ENCODE measurements at places on chromosomes 1 and 21.

DNA sequence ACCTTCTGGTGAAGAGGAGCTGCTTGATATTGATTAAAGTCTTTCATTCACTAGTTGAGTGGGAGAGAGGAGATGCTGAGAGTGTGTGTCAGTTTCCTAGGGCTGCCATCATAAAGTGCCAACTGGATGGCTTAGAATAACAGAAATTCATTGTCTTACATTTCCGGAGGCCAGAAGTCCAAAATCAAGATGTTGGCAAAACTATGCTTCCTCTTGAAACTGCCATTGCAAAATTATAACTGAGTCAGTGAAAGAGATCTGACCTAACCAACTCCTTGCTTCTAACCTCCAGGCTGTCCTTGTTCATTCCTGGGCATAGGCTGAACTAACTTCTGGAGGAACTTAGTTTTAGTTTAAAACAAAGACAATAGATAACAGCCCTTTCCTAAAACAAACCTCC, 47.1 kb downstream of the PTGS2 start:
- DNase-seq: no peak

GRCh38 chr1:244207935-244208244, 156.8 kb downstream of the ZBTB18 start:
- DNase-seq: no peak

DNA sequence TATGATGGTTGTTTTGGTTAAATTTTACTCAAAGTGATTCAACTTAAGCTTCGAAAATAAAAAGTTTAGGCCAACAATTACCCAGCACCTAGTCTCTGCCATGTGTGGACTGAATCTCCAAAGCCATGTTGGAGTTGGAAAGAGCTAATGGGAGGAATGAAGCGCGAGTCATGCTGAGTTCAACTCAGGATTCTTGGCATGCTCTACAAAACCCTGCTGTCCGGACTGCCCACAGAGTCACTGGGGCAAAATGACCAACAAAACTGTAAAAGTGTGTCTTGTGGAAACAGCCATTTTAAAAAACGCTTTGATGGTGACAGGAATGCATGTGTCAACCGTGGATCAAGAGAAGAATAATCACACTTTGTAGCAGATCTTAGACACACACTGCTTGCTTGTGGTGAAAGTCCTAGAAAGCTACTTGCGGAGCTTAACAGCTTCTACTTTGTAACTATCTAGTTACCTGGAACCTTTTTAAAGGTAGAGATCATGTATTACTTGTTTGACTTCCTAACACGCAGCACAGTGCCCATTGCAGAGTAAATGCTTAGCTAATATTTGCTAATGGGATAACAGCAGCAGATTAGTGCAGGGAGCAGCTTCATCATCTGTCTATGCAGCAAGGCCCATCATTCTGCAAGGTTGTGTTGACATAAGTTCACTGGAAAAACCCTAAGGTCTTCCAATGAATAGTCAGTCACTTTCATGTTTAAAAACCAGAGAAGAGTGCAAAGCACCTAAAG, 7.0 kb upstream of the GBP6 start:
- no peak for DNase-seq

DNA sequence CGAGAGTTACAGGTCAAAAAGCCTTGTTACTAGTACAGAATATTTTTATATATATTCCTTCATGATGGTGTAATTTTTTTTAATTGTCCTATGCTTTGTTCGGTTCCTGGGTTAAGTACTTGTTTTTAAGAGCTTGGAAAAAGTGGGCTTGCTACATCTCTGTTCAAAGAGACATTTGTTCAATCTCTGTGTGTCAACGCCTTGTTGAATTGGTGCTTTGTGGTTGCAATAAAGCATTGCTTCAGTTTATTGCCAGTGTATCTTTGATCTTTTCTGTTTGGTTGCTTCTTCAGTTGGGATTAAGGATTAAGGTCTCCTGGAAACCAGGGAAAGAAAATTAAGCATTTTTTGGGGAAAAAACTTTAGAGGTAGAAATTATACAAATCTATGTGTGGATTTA, 47.7 kb upstream of the DNASE2B start:
- DNase-seq: no peak

DNA sequence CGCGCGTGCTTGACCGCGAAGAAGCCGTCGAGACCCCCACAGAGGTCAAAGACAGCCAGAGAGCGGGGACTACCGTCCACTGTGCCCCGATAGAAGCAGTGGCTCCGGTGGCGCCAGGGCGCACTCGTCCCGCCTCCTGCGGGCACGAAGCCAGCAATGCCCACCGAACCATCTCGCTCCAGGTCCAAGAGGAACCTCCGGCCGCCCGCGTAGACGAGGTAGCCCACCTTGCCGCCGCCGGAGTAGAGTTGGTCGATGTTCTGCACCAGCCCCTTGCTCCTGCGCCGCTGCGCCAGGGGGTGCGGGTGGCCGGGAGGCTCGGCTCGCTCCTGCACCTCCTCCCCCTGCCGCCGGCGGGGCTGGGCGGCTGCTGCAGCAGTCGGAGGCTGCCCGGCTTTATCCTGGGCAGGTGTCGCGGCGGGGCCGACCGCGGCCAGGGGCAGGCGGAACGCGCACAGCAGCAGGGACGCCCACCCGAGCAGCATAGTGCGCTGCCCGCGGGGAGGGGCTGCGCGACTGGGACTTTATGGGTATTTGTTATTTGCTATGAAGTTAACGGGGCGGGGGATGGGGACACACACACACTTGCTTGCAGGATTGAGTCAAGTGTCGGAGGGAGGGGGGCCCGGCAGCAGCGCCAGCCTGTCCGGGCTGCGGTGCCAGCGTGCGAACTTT, 844 bp downstream of the ADAMTS5 start:
- no peak for DNase-seq

- no peak for DNase-seq
These were observed 882.9 kb upstream of the B3GALT2 start for GRCh38 chr1:194069168-194069830.

- no peak for DNase-seq
These were observed 44.9 kb upstream of the EFHD2 start for GRCh38 chr1:15364740-15365139.

GRCh38 chr1:43986712-43987111, 4.7 kb upstream of the CCDC24 start:
- no peak for DNase-seq

DNA sequence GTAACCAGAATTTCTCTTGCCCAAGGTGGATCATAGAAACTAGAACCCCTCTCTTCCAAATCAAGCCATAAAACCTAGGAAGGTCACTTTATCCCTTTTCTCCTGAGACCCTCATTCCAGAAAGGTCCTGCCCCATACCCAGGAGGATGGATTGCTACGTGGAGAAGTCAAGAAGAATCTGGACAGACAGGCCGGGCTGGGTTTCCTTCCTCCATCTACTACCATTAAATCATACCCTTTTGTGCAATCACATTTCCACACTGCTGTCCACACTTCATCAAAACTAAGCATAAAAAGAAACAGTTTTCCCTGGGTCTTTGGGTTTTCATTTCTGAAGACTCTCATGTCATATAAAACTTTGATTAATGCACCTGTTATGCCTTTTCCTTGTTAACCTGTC, 65.4 kb downstream of the C21orf91 start:
- no peak for DNase-seq

- DNase-seq: no peak
These were observed 604.2 kb downstream of the LRRIQ3 start for GRCh38 chr1:73593804-73594203.

GRCh38 chr1:180183426-180183825, 28.8 kb downstream of the QSOX1 start:
- no peak for DNase-seq

GRCh38 chr1:244239261-244239770, 188.2 kb downstream of the ZBTB18 start:
- no peak for DNase-seq

GRCh38 chr1:163927493-163927892, 605.7 kb downstream of the NUF2 start:
- no peak for DNase-seq

DNA sequence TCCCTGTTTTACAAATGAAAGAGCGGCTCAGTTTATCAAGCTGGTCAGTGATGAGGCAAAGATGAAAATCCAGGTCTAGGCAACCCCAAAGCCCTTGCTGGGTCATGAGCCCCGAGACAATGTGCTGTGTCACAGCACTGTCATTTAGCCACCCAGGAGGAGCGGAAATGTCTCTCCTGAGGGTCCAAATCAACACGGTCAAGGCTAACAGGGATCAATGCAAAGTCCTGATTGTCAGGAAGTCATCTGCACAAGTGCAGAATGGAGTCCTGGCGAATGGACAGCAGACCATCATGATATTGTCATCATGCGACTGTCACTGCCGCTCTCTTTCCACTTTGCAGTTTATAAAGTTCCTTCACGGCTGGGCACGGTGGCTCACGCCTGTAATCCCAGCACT, 30.2 kb downstream of the NCMAP start:
- DNase-seq: no peak

DNA sequence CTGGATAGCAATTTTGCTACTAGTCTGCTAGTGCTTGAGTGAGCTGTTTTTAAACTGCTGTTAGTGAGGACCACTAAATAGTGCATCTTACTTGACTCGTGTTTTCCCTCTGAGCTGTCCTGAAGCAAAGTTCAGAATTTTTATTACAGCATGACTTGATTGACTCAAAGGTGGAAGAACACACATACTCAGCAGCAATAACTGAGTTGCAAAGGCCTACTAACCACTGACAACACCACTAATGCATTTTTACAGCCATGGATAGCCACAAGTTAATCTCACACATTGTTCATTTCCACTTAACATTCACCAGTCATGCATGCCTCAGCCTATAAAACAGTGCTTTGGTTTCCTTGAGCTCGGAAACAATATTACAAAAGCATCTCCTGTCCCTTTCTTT, 148.7 kb downstream of the RUNX1 start:
- no peak for DNase-seq

DNA sequence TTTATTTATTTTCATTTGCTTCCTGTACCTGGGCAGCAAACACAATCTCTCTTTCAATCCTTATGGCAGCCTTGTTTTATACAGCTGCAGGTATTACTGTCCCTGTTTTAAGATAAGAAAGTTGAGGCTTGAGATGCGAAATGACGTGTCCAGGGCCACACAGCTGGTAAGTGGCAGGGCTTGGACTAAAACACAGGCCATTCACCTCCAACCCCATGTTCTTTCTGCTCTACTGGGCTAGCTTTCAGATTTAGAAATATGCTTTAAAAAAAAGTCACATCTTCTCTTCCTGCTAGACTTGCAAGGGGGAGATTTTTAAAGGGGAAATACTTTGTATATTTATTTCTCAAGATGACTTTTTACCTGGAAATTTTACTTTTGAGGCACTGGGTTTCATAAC, 62.8 kb downstream of the CNST start:
- DNase-seq: no peak

DNA sequence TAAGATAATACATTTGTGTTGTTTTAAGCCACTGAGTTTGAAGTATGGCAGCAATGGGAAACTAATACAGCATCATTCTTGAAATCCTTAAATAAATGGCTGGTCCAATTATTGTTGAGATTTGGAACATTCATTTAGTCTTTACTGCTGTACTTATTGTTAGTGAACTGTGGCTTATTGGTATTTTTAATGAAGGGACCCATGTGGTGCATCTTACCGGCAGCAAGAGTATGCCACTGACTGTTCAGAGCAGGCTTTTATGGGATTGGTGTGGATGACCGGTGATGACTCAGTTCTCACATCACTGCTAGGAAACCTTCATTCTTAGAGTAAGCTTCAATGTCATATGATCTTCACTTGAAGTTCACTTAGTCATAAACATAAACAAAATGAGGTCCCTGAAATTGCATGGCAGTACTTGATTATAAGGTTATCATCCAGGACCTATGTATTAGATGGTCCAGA, 31.5 kb downstream of the PRKAA2 start:
- DNase-seq: no peak

GRCh38 chr1:233440951-233441401, 113.5 kb downstream of the MAP3K21 start:
- DNase-seq: no peak

- DNase-seq: no peak
These were observed 54.4 kb upstream of the GCLM start for GRCh38 chr1:93963585-93963984.

DNA sequence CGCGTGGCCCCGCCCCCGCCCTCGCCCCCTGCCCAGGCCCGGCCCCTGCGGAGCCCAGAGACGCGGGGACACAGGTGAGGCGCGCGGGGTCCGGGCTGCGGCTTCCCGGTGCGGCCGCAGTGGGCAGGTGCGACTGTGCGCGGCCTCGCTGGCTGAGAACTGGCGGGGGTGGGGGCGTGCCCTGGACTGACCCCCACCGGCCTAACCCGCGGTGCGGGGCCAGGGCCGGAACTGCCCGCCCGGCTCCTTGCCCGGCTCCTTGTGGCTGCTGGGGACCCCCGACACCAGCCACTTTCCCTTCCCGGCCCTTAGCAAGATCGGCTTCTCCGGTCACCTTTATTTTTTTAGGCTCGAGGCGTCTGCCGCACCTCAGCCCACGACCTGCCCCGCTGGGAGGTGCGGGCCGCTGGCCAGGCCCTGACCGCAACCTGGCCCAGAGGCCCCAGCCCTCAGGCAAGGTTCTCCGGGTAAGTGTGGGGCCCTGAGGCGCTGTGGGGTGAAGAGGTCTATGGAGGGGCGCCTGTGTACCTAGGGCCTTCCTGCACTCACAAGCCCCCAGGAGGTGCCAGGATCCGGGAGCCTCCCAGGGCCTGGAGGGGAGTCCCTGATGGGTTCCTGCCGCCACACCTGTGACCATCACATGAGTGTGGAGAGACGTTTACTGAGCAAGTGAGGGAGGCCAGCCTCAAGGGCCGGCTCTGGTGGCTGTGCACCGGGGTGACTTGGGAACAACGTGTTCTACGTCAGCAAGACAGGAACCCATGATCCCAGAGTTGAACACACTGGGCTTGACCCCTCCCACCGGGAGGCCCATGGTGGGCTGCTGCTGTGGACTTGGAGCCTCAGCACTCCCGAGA, at the start of gene SMIM1:
SMIM1 (plus strand) TSS at position 35 of the 857 bp plus-strand sequence. CDS start 2,625 bp downstream, outside the sequence.
- DNase-seq: no peak

DNA sequence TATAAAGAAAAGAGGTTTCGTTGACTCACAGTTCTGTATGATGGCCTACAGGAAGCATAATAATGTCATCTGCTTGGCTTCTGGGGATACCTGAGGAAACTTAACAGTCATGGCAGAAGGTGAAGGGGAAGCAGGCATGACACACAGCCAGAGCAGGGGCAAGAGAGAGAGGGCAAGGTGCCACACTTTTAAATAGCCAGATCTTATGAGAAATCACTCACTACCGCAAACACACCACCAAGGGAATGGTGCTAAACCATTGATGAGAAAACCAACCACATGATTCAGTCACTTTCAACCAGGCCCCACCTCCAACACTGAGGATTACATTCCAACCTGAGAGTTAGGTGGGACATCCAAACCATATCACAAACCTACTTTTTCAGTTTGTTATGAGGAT, 245.9 kb upstream of the SGIP1 start:
- no peak for DNase-seq

DNA sequence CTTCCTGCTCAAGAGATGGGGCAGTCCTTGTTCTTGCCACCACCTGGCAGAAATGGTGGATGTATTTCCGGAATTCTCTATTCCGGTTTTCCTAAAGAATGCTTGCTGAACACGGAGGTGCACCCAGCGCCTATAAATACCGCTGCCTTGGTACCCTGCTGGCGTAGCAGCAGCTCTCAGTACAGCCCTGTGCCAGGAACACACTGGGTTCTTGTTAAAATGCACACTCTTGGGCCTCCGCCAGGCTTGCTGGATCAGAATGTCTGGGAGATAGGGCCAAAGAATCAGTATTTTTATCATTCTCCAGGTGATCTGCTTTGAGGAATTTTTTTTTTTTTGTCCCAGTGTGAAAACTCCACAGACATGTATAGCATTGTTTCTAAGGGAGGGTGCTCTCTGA, 54.2 kb downstream of the IGSF5 start:
- no peak for DNase-seq

GRCh38 chr1:29991025-29991424, 732.4 kb downstream of the MATN1 start:
- no peak for DNase-seq

Measured in cerebellar nuclear complex (tissue), 1 donor.